NCI-H187 (cell line): ENCODE measurements at places on chromosomes 7 and 10.

- DNase-seq = no peak
Observed at GRCh38 chr7:158609313-158609974, 21.8 kb upstream of the PTPRN2 start.

DNA sequence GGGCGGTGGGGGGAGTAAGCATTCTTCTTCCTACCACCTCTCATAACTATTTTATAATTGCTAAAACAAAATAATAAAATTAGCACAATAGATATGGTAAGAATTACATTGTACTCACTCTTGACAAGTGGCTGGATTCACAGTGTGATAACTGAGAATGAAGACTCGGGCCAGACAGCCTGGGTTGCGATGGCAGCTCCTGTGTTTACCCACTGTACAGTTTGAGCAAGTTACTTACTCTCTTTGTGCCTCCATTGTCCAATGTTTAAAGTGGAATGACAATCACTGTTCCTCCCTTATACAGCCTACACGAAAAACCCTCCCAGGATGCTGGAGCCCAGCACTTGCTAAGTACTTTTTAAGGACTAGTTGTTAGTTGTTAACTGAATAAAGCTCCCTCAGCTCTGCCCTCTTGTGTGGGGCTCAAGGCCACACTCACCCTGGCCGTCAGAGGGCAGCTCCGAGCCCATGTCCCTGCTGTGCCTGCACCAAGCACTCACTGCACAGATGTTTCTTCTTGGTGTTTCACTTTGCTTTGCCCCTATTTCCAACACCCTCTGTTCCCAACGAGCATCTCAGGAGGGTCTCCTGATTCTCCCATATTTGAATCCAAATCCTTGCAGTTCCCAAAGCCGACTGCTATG, 56.4 kb upstream of the NPS start:
- DNase-seq = no peak

DNA sequence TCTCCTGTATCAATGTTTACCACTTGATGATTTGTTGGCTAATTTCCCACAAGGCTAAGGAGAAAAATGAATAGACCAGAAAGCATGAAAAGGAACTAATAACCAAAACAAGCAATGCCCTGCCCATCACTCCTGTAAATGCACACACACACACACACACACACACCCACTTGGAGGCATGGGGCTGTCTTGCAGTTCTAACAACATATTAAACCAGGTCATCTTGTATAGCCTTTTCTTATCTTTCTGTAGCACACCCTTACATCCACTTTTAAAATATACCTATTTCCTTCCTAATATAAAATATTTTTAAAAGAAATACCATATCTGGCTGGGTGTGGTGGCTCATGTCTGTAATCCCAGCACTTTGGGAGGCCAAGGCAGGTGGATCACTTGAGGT, 105.3 kb downstream of the CTTNBP2 start:
- DNase-seq = no peak

- no peak for DNase-seq
Observed at GRCh38 chr10:65313406-65313805, 1612.4 kb upstream of the LRRTM3 start.

DNA sequence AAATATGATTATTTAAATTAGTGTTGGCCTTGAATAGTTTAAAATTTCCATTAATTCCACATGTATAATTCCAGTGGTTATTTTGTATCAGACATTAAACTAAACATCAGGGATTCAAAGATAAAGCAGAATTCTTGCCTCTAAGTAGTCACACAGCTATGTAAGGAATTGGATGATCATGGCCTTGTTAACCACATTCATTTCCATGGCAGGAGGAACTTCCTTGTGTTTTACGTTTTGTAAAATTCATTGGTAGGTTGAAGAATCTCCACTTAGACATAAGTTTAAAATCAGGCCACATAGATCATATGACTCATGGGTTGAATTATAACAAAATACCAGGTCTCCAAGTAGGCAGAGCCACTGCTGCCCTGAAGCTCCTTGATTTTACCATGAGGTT, 289.7 kb downstream of the PLXDC2 start:
- no peak for DNase-seq
